ENCODE measurements at places on chromosomes 12 and 14. TPM values are rescaled to one million over a fixed set of nuclear protein-coding genes. Genes with fewer than 3 reads are reported as not detected.
A peak's percentile ranks its signal among the peaks of the same experiment; 100 is the strongest.

DNA sequence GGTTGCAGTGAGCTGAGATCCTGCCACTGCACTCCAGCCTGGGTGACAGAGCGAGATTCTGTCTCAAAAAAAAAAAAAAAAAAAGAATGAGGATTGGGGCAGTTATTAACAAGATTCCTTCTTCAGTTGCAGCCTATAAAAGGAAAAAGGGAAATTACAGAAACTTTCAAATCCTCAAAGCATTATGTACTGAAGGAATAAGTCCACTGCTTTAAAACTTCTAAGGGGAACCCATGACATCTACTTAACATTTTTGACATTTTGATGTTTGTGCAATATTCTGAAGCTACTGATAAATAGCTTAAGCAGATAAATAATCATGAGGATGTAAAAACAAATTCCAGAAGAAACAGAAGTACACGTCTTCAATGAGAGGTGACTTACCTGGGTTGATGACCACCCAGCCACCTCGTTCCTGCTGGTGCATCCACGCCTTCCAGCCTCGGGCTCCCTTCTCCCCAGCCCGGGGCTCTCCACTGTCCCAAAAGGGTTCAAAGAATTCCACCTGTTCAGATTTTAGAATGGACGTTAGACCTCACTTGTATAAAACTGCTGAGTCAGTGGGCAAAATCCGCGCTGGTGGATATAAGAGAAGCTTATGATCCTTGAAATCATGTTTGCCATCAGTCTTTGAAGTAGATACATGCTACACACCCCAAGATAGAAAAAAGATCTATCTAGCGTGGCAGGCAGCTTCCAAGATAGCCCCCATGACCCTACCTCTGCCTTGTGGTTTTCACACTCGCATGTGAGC lies 33.7 kb downstream of the NRDE2 start:
- DNase-seq: no peak

GRCh38 chr12:46459861-46460545 lies 87.4 kb upstream of the SLC38A2 start:
- no peak for DNase-seq

GRCh38 chr12:103745962-103746361 lies 95.1 kb downstream of the NT5DC3 start:
- DNase-seq: no peak

DNA sequence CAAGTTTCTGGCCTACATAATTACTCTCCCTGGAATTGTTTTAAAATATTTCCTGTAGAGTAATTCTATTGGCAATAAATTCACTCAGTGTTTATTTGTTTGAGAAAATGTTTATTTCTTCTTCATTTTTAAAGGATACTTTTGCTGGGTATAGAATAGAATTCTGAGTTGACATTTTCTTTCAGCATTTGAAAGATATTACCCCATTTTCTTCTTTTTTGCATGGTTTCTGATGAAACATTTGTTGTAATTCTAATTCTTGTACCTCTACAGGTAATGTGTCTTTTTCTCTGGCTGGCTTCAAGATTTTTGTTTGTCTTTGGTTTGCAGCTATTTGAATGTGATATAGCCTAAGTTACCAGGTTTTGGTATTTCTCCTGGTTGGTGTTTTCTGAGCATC lies 25.1 kb upstream of the ATF7IP start:
- DNase-seq: no peak

- no peak for DNase-seq
These were observed 141.5 kb upstream of the ARID2 start for GRCh38 chr12:45587877-45588533.

DNA sequence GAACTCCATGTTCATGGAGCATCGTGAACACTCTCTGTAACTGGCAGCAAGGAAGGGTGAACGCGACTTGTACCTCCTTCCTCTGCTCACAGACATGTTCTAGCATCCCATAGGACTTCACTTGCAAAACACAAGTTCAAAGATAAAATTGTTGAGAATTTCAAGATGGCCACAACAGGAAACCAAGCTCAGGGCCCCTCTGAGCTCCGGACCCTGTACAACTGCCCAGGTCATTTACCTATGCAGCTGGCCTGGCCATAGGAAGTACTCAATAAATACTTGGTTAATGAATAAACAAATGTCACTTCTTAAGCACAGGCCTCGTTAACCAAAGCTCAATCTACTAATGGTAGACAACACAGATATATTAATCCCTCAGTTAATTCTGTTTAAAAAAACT lies 11.7 kb upstream of the PPP4R4 start:
- DNase-seq: no peak

- peak; percentile 31 for DNase-seq
These were observed 13.3 kb upstream of the MAP3K9 start for GRCh38 chr14:70822530-70823185.

GRCh38 chr14:95046711-95047681 lies 110.3 kb downstream of the DICER1 start:
- DNase-seq: no peak

DNA sequence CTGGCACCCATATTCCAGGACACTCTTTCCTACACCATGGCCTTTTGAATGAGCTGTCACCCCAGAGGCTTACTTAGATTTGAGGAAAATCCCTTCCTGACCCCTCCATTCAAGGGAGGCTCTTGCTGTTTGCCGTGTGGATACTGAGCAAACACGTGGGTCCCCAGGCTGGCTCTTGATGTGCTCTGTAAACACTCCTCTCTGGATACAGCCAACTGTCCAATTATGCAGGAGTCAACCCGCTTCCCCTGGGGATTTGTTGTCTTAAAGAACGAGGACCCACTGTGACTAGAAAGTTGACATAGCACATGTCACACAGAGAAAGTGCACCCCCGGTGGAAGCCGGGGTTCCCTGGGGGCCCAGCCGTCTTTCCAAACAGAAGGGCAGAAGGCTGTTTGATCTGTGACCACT lies 75.8 kb upstream of the CEP83 start:
- no peak for DNase-seq

DNA sequence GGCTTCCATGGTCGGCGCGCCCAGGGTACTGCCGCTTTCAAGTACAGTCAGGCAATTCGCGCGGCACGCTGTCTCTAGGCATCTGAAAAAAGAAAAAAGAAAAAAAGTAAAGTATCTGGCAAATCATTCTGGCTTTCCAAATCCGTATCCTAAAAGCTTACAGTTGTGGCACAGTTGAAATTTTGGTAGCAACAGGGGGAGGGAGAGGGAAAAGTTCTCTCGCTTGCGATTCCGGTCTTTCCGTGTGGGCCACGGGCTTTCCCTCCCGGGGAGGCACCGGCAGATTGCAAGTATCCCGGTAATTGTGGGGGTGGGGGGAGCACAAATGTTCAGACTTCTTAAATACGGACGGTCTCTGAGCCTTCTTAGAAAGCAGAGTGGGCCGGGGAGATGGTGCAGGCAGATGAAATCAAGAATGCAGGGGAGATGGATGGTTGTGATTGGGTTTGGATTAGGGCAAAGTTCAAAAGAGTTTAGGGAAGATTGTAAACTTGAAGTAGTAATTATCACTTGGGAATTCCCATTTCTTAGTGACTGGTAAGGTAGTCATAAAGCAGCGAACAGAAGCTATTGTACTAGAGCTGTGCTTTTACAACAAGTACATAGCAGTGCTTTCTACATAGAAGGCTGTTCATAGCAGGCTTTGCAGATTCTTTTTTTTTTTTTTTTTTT lies 1.2 kb downstream of the SOCS2 start:
- DNase-seq: peak; percentile 44

GRCh38 chr12:88958946-88959345 lies 378.7 kb upstream of the KITLG start:
- DNase-seq: no peak

DNA sequence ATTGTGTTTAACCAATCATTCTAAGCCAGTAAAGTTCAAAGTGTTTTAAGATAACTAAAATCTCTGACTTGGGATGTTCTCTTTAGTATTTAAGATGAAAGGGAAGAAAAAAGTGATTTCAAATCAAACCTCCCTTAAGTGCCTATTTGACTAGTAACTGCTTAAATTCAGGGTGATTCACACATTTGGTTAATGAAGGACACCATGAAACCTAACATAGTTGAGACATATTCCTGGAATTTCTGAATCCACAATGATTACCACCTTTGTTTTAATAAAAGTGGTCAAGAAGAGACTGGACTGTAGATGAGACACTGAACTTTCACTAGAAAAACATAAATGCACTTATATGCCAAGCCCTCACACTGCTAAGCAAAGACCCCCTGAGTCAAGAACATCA lies 138.7 kb downstream of the MED13L start:
- DNase-seq: no peak

- DNase-seq: no peak
These were observed 103.7 kb downstream of the SMOC1 start for GRCh38 chr14:69982886-69983285.

DNA sequence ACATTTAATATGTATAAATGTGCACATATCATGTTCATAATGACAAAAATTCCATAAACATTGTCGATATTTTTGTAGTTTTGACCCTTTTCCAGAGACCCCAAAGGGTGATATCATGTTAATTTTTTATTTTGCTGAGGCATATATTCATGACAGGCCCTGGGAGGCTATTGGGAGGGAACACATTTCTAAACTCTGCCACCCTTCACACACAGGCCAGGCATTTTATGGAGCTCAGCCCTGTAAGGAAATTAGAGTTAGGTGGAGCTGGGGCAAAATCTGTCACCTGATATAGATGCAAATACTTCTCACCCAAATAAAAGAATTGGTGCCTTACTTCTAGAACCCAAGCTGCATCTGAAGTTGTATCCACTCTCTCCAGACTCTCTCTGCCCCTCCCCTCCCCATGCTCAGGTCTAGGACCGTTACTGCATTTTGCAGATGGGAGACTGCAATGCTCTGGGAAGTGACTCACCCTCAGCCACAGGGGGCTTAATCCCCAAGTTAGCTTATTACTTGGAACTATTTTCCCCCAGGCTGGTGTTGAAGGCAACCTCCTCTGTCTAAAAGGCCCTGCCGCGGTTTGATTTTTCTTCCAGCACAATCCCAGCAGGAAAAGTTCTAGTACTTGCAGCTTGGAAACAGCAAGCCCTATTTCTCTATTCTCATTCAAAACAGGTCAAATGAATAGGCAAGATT lies 238.9 kb downstream of the EMP1 start:
- DNase-seq: no peak

DNA sequence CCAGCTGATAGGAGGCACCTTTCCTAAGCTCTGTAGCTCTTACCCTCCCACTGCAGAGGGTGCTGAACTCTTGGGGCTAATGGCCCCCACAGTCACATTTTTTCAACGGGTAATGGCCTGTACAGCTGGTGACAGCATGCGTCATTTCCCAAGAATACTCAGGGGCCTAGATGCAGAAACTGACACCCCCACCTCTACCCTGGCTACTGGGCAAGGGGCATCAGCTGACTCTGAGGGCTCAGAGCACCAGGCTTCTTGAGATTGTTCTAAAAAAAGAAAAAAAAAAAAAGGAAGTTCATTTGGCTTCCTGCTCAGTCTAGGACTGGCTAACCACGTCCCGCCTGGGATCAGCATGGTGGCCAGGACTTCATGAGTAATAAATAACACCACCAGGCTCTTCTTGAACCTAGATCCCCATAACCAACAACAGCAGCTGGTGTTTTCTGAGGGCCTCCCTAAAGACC lies 35.2 kb downstream of the ZFP36L1 start:
- DNase-seq: peak; percentile 68

- no peak for DNase-seq
These were observed 20.8 kb downstream of the STX2 start for GRCh38 chr12:130818272-130818634.

GRCh38 chr14:77459072-77459723 lies 1.3 kb downstream of the AHSA1 start:
- DNase-seq: peak; percentile 78

GRCh38 chr12:52082669-52082987 lies 3.1 kb downstream of the SMIM41 start:
- DNase-seq: no peak

- no peak for DNase-seq
These were observed 28.6 kb downstream of the TPH2 start for GRCh38 chr12:71967211-71967610.

DNA sequence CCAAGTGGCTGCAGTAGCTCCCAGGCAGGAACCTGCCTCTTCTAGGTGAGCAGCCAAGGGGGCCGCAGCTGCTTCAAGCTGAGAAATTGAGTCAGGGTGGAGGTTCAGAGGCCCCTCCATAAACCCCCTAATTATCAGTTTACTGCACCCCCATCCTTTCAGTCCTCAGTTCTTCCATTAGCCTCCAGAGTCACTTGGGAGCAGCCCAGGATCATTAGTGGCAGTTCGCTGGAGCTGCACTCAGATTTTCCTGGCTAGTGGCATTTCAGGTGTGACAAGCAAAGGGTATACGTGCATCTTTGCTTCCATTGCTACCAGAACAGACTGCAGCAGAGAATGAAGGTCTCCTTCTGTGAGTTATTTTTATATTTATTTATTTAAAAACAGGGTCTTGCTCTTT lies 358.7 kb downstream of the FUT8 start:
- DNase-seq: no peak

DNA sequence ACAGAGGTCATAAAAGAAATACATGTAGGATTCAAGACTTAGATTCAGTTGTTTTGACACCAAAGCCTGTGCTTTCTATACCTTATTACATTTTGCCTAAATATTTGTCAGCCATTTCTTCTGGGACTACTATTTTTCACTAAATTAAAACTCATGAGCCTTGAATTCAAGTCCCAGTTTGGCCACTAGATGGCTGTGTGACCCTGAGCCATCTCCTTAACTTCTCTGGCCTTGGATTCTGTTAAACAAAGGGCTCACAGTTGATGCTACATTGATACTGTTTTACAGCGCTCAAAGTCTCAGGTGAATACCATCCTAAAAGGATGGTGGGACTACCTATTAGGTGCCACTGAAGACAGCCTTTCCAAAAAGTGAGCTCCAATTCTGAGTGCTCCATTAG lies 39.6 kb upstream of the CCDC198 start:
- DNase-seq: no peak

- no peak for DNase-seq
These were observed 14.5 kb downstream of the KRT83 start for GRCh38 chr12:52306731-52307130.

GRCh38 chr12:64612843-64613242 lies 2.5 kb downstream of the RASSF3 start:
- no peak for DNase-seq

DNA sequence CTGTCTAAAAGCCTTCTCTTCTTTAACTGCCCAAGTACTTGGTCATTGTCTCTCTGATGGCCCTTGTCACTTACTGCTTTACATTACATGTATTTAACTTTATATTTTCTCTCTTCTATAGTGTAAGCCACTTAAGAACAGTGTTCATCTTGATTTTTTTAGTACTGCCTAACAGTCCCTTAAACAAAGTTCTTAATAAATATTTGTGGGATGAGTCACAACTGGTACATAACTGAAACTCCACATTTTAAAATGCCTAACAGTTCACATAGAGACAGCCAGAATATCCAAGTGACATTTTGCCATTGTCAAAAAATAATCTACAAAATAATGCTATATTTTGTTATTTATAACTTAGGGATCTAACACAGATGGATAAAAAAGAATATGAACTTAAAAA lies 146.6 kb downstream of the STXBP6 start:
- DNase-seq: no peak

- no peak for DNase-seq
These were observed 23.2 kb downstream of the MAPK1IP1L start for GRCh38 chr14:55074662-55075061.

AEBP2 gene
- total RNA-seq: 69.1 TPM

CD9 gene
- 237 TPM for total RNA-seq

CPNE6 gene
- total RNA-seq: not detected

DEGS2 gene
- total RNA-seq: 0.69 TPM

TSHR gene
- 0.06 TPM for total RNA-seq

BMAL2 gene
- 0.40 TPM for total RNA-seq

AMDHD1 gene
- 4.6 TPM for total RNA-seq

RNF212B gene
- total RNA-seq: not detected

KLRC2 gene
- not detected for total RNA-seq

SMIM41 gene
- 0.83 TPM for total RNA-seq

CCDC177 gene
- 0.30 TPM for total RNA-seq

STAB2 gene
- 0.09 TPM for total RNA-seq

STAT6 gene
- total RNA-seq: 153 TPM

GLS2 gene
- total RNA-seq: 2.2 TPM
